AG10803 (cell line): ENCODE measurements at places on chromosomes 11 and 22.

DNA sequence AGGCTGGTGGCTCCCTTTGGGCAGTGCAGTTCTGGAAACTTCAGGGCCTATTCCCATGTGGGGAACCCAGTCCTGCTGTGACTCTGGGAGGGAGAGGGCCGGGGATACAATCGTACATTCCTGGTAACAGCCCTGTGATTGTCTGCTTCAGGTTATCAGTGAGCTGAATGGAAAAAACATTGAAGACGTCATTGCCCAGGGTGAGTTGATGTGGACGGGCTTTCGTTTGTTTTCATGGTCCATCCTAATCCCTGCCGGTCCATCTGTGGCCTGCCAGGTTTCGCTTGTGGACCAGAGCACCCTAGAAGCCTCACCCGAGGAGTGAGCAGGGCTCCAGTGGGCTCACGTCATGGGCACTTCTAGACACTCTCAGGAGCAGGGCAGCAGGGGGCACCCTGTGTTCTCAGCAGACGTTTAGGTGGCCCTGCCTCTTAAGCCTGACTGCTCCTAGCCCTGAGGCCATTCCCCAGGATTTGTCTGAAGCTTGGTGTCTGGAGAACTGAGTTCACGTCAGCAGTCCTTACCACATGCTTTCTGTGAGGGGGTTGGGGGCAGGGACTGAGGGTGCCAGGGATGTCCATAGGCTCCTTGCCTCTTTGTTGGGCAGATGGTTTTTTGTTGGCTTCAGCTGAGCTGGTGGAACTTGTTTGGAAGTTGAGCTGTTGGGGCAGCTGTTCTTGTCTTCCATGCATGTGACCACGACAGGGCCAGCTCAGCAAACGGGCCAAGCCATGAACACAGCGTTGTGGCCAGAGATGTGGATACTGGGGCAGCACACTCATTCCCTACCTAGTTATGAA lies 1.9 kb downstream of the RPLP2 start:
- no peak for DNase-seq

DNA sequence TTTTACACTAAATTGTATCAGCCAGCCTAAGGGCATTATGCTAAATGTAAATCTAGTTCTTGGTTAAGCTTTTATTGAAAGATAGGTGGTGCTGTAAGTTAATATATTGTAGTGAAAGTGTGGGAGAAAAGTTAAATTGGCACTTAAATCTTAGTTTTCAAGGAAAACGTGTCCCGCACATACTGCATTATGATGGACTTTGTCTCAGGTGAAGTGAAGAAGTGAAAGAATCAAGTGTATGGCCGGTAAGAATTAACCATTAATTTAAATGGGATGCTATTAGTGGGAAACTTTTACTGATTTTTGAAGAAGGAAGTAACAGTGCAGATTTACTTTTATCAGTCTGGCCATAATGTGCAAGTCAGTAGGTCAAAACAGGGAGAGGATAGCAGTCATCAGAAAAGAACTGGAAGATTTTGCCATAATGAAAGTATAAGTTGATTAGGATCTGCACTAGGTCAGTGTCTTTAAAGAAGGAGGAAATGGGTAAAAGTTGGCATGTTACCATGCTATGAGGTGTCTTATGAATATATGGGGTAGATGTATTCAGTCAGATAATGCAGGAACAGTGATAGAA lies 81.6 kb downstream of the PDHX start:
- peak; percentile 60 for DNase-seq

- DNase-seq: no peak
These were observed 766 bp downstream of the APOL2 start for GRCh38 chr22:36238373-36239149.

DNA sequence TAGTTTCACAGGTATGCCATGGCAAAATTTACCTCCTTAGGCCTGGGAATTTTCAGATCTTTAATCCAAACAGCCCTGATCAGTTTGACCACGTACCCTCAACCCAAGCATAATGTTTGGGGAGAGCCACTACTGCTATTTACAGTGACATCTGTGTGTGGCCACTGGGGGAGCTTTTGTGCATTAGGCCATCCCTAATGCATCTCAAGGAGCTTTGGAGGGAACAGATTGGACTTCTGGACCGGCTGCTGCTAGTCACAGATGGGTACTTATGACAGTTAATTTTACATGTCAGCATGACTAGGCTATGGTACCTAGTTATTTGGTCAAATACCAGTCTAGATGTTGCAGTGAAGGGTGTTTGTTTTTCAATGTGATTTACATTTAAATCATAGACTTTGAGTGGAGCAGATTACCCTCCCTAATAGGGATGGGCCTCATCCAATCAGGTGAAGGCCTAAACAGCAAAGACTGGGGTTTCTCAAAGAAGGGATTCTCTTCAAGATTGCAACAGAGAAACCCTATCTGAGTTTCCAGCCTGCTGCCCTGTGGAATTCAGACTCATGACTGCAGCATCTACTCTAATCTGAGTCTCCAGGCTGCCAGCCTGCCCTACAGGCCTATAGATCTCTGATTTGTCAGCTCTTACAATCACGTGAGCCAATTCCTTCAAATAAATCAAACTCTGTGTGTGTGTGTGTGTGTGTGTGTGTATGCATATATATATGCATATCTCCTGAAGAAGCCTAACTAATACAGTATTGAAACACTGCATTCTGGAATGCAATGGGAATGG lies 38.0 kb upstream of the GALNT18 start:
- no peak for DNase-seq

GRCh38 chr11:61004180-61004611 lies 32.7 kb downstream of the CD6 start:
- no peak for DNase-seq
